Stimulated activated CD8-positive, alpha-beta memory T cell treated with anti-CD3 and anti-CD28 coated beads, Interleukin-4, amount 100 ng/mL, for 1 hour (primary cell): ENCODE measurements at places on chromosomes 2 and 18.

DNA sequence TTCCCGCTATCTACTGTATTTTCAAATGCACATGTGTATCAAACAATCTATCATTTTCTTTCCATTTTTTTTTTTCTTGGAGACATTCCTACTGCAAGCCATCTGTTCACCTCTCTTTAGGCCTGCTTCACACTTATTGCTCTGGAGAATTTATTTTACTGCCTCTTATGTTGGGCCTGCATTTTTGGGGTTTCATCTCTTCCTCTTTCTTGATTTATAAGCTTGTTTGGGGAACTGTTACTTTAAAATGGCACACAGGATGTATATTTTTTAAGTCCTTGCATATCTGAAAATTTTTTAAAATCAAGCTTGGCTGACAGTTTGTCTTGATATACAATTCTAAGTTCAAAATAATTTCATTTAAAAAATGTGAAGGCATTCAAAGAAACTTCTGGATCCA, 3.5 kb upstream of the RAB27B start:
- no peak for DNase-seq

- no peak for DNase-seq
Measured at GRCh38 chr2:20401489-20401835, 45.4 kb upstream of the RHOB start.

- DNase-seq = no peak
Measured at GRCh38 chr2:58769864-58770234, 528.7 kb upstream of the FANCL start.

GRCh38 chr2:217356781-217357180, 496.9 kb upstream of the TNP1 start:
- DNase-seq = no peak

- DNase-seq = no peak
Measured at GRCh38 chr2:230266638-230267037, 41.1 kb downstream of the SP140 start.

GRCh38 chr2:96120091-96120720, 3.8 kb upstream of the ADRA2B start:
- no peak for DNase-seq

- DNase-seq = no peak
Measured at GRCh38 chr2:216984937-216985336, 125.1 kb upstream of the TNP1 start.

DNA sequence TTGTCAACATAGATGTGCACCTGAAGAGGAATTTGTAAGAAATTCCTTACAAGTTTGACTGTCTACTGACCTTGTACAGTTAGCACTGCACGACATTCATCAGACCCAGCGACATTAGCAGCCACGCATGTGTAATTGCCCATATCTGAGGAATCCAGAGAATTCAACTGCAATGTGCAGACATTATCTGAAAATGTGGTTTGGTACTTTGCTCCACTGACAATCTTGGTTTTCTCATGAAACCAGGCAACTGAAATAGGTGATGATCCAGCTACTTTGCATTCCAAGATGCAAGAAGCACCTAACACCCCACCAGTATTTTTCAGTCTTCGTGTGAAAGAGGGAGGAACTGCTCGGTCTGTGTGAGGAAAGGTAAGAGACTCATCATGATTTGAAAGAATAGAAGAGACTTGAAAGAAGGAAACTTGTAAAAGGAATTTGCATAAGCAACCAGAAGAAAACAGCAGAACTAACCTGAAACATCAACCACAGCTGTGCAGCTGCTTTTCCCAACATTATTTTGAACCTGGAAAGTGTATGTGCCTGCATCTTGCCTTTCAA, 83.4 kb downstream of the TTN start:
- DNase-seq = no peak

DNA sequence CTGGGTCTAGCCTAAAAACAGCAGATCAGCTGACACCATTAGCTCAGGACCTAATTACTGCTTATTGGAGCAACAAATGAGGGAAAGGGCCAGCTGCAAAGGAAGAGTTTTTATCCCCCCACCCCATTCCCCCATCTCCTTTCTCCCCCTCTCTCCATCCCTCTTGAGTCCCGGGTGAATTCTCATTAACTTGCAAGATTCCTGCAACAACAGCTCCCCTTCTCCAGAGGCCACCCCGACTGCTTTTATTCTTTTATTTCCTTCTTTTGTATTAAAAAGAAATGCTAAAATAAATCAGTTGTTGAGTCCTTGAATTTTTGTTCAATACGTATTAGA, 473 bp upstream of the NOL4 start:
- no peak for DNase-seq

GRCh38 chr2:29921560-29921915, at the start of gene ALK:
Gene ALK (minus strand): TSS chr2:29921586. CDS start chr2:29920659, 927 bp downstream.
- no peak for DNase-seq

- no peak for DNase-seq
Measured at GRCh38 chr2:14094592-14094991, 537.9 kb upstream of the LRATD1 start.

- DNase-seq = no peak
Measured at GRCh38 chr2:153645599-153645998, 167.0 kb upstream of the RPRM start.

- no peak for DNase-seq
Measured at GRCh38 chr2:85662899-85663593, 5.0 kb downstream of the SFTPB start.

DNA sequence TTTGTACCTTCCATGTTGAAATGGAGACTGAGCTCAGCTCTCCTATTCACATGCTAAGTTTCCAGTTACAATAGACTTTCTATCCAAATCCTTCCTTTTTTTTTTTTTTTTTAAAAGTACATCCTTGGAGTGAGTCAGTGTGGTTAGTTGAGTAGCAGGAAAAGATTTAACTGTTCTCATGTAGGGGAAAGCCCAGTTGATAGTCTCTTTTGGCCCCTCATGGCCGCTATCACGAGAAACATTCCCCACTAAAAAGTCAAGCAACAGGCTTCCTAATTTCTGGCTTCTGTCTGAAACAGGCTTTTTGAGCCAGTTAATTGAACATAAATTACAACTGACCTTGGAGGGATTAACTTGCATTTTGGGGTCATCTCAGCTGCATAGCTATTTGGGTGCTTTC, 161.3 kb downstream of the MEIS1 start:
- DNase-seq = no peak

DNA sequence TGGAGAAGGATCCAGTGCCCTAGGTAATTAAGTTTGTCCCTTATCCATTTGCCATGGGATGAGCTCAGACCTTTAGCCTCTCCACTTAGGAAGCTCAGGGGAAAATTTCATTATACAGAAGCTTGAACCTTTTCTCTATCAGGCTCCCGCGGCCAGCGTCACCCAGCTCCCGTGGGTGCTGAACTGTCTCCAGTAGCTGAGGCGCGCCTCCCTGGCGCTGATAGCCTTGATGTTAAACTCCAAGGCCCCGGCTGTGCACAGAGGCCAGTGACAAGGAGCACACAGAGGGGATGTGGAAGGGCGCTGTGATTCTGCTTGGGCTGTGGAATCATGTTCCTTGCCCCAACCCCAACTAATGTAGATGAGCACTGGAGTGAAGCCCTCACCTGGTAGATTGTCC, 50.8 kb downstream of the NRP2 start:
- DNase-seq = no peak

DNA sequence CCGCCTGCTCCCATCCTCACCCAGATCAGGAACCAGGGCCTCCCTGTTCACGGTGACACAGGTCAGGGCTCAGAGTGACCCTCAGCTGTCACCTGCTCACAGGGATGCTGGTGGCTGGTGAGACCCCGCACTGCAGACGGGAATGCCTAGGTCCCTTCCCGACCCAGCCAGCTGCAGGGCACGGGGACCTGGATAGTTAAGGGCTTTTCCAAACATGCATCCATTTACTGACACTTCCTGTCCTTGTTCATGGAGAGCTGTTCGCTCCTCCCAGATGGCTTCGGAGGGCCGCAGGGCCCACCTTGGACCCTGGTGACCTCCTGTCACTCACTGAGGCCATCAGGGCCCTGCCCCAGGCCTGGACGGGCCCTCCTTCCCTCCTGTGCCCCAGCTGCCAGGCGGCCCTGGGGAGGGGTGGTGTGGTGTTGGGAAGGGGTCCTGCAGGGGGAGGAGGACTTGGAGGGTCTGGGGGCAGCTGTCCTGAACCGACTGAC, 31.7 kb downstream of the GPC1 start:
- DNase-seq = no peak

GRCh38 chr18:59140302-59140885, 710 bp downstream of the SEC11C start:
- peak; percentile 3 for DNase-seq

- DNase-seq = no peak
Measured at GRCh38 chr2:8642366-8643068, 39.3 kb upstream of the ID2 start.

DNA sequence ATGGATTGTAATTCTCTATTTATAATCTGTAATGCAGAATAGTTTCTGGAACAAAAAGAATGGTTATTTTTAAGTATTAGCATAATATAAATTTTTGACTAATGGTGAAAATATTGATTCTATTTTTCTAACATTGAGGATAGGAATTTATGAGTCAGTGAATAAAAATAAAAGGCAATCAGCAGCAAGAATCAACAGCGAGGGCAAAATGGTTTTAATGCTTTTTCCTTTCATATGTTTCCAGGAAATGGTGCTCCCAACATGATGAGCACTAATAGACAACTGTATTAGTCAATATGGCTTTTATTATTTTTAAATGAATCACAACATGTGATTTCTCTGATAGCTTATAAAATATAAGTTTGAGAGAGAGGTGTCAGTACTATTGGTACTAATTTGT, 90.7 kb upstream of the TFPI start:
- no peak for DNase-seq

- no peak for DNase-seq
Measured at GRCh38 chr2:51710222-51710621, 678.3 kb upstream of the NRXN1 start.

- no peak for DNase-seq
Measured at GRCh38 chr18:57088883-57089282, 58.0 kb upstream of the BOD1L2 start.

GRCh38 chr2:109079590-109079989, 49.4 kb upstream of the SH3RF3 start:
- DNase-seq = no peak

- DNase-seq = no peak
Measured at GRCh38 chr2:71689968-71690834, 236.8 kb downstream of the DYSF start.

- DNase-seq = no peak
Measured at GRCh38 chr2:205245652-205246051, 436.6 kb upstream of the NRP2 start.

- DNase-seq = no peak
Measured at GRCh38 chr2:222835143-222835822, 25.6 kb upstream of the ACSL3 start.

GRCh38 chr2:210461401-210461800, 15.2 kb downstream of the LANCL1 start:
- DNase-seq = no peak

- no peak for DNase-seq
Measured at GRCh38 chr2:70039366-70039765, 47.9 kb upstream of the PCBP1 start.

DNA sequence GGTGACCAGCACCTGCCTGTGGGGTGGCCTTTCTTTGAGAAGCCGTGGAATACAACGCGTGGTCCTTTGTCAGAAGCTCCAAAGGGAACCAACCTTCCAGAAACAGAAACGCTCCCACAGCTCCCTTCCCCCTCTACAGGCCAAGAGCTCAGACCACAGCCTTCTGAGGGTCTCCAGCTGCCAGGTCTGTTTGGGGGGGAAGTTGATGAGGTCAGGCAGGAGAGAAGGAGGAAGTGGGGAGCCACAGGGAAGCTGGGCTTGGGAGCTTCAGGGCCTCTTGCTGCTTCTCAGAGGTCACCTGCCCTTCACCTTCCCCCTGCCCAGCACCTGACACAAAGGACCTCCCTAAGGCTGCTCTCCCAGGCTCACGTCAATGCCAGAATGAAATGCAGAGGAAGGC, 287.7 kb upstream of the ID2 start:
- DNase-seq = no peak

DNA sequence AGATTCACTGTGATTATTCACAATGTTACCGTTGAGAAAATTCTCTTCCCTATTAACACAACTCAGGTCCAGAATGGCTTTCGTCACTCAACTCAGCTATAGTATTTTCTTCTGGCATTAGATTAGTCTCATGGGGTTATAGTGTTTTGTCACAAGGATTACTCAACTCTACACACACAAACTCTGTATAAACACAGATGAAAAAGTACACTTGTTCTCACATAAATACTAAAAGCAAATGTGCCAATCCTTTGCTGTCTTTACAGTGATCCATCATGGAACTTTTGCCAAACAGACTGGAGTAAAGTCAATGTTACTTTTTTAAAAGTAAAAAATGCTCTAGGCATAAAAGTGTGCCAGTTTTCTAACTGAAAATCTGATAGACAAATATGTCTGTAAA, 267.6 kb downstream of the RBM43 start:
- DNase-seq = no peak

GRCh38 chr2:187709065-187709464, 154.8 kb upstream of the TFPI start:
- no peak for DNase-seq
